ENCODE measurements at places on chromosomes 13 and 19.

DNA sequence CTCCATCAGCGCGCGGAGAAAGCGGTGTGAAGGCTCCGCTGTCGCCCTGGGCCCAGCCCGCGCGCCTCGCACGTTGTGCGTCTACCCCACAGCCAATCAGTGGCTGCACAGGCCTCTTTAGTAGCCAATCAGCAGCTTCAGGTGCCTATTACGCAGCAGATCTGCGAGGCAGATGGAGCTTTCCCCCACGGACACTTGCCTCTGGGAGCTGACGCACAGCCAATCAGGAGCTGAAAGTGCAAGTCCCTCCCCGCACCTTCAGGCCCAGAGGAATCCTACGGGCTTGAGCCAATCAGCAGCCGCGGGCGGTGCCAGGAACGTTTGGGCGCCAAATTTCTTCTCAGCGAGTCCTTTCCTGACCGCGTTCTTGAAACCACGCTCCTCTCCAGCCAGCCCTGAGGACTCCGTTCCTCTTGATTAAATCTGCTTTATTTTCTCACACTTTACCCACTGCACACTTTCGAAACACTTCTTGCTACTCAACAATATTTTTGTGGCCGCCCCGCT, 39.9 kb downstream of the SIGLEC7 start:
- DNase-seq, result no peak

- no peak for DNase-seq
Observed at GRCh38 chr19:58538257-58539168, 5.4 kb upstream of the TRIM28 start.

GRCh38 chr13:47929156-47929555, 71.9 kb downstream of the SUCLA2 start:
- DNase-seq, result no peak

DNA sequence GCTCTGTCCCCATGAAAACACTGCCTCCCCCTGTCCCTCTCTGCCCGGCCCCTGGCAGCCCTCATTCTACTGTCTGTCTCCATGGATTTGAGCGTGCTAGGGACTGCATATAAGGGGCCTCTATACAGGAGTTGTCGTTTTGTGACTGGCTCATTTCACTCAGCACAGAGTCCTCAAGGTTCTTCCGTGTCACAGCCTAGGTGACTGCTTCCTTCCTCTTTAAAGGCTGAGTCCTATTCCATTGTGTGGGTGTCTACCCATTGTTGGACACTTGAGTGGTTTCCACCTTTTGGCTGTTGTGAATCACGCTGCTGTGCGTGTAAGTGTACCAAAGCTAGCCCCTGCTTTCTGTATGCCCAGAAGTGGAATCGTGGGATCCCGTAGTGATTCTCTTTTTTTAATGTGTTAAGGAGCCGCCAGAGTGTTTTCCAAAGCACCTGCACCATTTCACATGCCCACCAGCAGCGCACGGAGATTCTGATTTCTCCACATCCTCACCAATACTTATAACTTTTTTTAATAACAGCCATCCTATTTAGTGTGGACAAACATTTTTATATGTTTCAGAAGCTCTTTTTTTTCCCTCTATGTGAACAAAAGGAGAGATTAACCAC, 116.7 kb downstream of the COL4A2 start:
- DNase-seq, result no peak

GRCh38 chr19:40976724-40977123, 14.4 kb upstream of the CYP2B6 start:
- DNase-seq, result no peak
